ENCODE measurements at places on chromosomes 1 and 21.

DNA sequence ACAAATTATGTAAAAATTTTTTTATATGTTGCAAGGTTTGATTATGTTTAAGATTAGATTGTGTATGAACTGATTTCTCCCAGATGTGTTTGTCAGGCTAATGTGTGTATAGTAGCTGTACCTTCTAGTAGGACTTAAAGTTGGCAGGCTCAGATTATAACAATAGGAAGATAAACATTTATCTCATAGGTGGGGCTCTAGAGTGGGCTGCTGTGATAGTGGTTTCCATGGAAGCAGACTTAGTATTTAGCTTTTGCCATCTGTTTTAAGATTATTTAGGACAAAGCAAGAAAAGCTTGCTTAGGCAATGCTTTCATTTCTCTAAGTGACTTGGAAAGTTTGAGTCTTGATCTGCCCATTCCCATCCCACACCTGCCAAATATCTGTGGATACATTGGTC, 187.7 kb upstream of the CACYBP start:
- DNase-seq: no peak

GRCh38 chr21:45505416-45506021, 36.7 kb downstream of the SLC19A1 start:
- no peak for DNase-seq

DNA sequence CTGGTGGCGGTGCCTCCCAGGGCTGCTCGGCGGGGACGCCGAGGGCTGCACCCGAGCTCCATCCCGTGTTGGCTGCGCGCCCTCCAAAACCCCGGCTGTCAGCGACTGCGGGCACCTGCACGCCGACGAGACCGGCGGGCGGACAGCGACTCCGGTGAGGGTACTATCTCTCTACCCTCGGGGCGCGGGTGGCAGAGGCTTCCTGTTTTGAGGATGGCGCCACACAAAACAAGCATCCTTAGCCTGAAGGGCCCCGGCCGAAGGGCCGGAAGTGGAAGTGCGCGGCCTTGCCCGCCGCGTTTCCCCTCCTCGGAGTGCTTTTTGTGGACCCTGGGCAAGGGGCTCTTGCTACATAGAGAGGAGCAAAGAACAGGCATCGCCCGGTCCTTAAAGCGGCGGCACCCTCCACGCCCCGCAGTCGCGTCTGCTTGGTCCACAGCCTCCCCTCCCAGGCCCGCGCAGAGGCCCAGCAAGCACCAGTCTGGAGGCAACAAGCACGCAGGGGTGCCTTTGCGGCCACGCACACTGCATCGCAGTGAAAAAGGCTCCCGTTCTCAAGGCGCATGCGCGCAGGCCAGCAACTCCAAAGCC, 561 bp upstream of the COQ8A start:
- no peak for DNase-seq

- peak; percentile 58 for DNase-seq
Observed at GRCh38 chr1:160567858-160568682, 11.2 kb downstream of the CD84 start.

Measured in T-helper 2 cell (primary cell).